Fibroblast of lung (primary cell): ENCODE measurements at places on chromosomes 5 and 9.

DNA sequence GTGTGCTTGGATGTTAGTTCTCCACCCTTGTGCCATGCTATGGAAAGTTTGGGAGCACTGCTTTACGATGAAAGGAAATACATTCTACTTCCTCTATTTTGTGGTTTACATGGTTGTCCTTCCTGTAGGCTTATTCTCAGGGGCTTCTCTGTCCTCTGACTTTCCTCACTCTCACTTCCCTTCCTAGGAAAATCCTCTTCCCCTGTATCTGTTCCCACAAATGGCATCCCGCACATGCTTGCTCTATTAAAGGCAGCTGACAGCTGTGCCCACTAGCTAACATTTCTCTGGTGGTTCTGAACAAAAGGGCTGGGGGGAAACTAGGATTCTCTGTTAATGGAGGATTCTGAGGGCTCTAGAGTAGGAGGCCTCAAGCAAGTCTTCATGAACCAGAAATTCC is 52.4 kb downstream of the FAM170A start:
- no peak for DNase-seq

DNA sequence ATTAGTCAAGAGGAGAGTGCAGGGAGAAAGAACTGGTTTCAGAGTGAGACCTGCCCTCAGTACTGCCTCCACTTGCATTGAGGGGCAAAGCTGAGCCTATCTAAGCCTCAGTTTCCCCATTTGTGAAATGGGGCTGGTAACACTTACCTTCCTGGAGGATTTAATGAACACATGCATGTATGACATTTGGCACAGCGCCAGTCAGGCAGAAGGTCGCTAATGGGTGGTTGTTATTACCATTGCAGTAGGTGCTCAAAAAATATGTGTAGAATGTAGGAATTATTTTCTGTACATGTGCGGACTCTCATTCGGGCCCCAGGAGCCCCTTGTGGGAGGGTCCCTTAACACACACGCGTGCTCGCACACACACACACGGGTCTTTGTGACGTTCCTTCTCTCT is 10.9 kb downstream of the FAT2 start:
- no peak for DNase-seq

DNA sequence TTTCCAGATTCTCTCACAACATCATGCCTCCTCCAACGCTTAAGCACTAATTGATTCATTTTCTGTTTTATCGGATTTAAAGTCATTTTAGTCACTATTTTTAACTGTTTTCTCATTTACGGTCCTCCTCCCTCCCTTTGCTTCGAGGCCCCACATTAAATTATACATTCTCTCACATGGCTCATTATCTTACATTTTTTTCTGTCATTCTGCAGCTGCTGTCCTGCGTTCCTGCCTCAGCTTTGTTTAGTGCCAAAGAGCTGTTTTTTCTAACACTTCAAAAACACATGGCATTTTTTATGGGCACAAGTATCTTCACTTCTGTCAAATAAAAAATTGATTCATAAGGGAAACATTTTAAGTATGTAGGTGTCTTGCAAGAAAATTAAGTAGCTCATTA is 130.1 kb upstream of the FST start:
- no peak for DNase-seq

- peak; percentile 72 for DNase-seq
Observed at GRCh38 chr5:134586866-134587524, 45.6 kb downstream of the SAR1B start.

DNA sequence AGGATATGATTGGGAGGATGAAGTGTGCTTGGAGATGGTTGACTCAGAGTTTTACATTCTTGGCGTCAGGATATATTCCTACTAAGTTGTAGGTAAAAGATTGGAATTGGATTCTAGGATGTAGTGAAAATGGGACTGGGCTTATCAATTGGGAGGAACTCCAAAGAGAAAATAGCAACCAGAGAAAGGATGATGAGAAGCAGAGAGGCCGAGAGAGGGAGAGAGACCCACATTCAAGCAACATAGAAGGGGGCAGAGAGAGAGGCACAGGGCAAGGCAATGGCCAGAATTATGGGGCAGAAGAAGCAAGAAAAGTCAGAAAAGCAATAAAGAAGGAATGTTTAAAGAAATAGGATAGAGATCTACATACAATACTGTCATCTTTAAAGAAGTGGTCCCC is 217.9 kb upstream of the ACTBL2 start:
- DNase-seq, result no peak

DNA sequence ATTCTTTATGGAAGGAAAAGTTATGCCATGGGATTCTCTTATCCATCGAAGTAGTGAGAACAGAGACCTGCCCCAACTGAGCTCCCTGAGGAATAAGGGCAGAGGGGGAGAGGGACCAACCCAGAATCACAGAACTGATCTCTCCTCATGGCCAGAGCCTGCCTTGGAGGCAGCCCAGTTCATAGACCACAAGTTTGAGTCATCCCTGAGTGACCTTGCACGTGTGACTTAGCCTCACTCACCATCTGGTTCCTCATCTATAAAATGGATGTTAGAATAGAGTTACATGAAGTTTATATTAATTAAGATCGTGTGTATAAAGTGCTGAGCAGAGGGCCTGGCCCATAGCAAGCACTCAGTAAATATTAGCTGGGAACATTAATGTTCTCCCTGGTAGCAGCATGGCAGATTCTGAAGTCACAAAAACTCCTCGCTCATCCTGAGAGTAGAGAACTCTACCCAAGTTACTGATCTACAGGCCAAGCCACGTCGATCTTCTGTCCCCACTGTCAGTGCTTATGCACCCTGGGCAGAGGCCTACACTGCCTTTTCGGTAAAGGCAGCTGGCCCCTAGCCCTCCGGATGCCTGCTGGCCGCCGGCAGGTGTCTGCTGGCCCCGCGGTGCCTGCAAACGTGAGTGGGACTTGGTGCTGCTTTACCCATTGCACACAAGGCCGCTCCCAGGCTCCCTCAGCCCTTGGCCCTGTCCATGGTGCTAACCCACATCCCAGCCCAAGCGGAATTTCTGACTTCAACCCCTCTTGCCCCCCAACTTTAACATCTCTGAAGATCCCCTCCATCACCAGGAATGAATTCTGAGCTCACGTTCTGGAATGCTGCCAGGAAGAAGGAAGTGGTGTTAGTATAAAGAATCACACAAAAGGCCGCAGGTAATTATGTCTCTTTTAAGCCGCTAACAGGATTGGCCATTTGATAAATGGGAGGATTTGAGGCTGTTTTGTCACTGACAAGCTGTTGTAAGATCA is 61.1 kb upstream of the ARAP3 start:
- peak; percentile 37 for DNase-seq

GRCh38 chr9:87887661-87888480 is 5.2 kb downstream of the SPATA31E1 start:
- no peak for DNase-seq

DNA sequence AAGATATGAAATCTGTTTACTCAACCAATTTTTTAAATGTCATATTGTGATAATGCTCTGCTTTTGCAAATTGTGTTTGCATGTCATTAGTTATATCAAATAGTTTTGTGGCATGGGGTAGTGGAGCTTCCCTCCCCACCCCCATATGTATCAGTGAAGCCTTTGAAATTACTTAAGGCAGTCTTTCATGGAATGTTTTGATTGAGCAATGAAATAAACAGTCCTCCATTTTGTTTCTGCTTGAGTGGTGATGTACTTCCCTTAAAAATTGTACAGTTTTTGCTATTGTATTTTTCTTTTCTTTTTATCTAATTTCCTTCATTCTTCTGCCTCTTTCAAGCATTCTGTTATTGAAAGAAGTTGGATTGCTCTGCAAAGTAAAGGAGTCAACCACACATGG is 3.5 kb downstream of the SOWAHA start:
- DNase-seq, result peak; percentile 47

GRCh38 chr5:122924719-122925395 is 79.4 kb downstream of the SNX24 start:
- DNase-seq, result no peak

- DNase-seq, result no peak
Observed at GRCh38 chr9:33722359-33722675, 73.0 kb upstream of the PRSS3 start.

DNA sequence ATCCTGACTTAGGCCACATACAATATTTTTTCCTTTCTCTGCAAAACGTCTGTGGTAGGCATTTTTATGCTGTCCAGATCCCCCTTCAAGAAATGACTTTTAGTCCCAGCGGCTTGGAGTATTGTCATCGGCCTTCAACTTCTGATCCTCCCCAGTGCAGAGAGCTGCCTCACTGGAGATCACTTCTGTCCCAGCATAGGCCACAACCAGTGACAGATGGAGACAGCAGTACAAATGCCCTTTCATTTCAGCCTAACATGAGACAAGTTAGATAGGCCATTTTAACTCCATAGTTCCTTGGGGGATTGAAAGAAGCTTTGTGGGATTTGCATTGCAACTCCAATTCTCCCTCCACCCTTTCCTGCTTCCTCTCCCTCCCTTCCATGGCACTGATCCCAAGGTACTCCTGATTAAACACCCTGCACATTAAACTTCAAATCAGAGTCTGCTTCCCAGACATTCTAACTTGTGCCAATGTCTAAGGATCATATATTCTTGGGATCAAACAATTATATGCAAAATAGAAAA is 3.2 kb upstream of the MAMDC2 start:
- no peak for DNase-seq

- DNase-seq, result no peak
Observed at GRCh38 chr5:53397141-53397757, 83.2 kb upstream of the FST start.

DNA sequence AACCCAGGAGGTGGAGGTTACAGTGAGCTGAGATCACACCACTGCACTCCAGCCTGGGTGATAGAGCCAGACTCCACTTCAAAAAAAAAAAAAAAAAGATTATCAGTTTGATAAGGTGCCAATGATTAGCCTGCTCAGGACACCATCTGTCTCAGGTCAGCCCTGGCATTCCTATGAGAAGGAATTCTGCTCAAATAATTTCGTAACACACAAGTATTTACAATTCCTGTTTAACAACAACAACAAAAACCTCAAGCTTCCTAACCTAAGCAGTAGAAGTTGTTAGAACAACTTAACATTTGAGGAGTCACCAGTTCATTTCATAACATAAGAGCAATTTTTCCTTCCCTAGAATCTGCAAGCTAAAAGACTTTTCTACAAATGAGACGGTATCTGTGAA is 85.0 kb downstream of the LHFPL2 start:
- no peak for DNase-seq

GRCh38 chr9:97599314-97599846 is 33.8 kb downstream of the TSTD2 start:
- no peak for DNase-seq

DNA sequence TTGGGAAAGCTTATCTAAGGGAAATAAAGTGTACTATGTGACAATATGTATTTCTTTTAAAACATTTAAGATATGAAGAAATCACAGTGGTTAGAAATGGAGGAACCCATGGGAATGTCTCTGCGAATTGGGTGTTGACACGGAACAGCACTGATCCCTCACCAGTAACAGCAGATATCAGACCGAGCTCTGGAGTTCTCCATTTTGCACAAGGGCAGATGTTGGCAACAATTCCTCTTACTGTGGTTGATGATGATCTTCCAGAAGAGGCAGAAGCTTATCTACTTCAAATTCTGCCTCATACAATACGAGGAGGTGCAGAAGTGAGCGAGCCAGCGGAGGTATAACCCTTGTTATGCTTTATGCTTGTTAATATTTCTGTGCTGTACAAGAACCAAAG is 69.9 kb downstream of the ADGRV1 start:
- DNase-seq, result no peak

DNA sequence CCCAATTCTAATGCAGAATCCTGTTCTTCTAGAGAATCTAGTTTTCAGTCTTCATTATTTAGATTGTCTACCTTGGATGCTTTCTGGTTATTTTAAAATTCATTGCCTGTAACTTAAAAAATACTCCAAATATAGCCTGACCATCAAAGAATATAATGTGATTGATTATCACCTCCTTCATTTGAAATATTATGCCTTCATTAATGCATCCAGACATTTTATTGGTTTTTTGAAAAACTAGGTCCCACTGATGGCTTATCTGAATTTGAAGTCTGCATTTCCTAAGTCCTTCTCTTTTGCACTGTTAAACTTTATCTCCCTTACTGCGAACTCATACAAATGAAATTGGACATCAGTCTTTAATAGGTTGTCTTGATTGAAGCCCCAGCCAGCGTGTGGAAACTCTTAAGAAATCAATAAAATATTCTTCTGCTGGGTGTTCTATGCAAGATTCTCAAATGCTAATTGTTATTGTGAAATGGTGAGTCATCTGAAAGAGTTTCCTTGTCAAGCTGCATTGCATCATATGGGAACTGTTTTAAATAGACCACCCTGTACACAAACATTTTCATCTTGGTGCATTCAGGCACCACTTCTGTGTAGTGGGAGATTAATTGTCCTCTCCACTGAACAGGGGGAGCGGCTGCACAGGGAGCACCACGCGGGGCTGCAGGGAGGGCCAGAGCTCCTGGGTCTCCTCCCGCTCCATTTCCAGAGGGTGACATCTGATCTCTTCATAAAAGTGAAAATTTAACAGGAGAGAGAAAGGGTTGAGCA is 92.3 kb upstream of the FANCC start:
- peak; percentile 96 for DNase-seq

GRCh38 chr5:145903867-145904266 is 31.1 kb upstream of the GRXCR2 start:
- DNase-seq, result peak; percentile 8

DNA sequence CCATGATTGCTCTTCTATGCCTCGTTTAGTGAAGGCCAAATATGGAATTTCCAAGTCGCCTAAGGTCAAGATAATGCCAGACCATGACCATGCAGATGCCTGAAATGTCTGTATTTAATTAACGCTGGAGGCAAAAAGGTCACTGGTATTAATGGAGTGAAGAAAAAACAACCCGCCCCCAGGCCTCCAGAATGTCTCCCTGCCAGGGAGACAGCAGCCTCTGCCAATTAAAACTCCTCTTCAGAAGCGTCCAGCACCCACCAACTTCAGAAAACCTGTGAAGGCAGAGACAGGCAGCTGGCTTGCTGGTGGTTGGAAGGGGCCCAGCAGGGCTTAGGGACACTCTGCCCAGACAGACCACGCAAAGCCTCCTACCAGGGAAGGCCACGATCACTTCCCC is 94.4 kb downstream of the VAV2 start:
- DNase-seq, result no peak

- DNase-seq, result no peak
Observed at GRCh38 chr5:23742701-23743100, 235.3 kb downstream of the PRDM9 start.

GRCh38 chr5:93925321-93925720 is 183.9 kb upstream of the POU5F2 start:
- no peak for DNase-seq

DNA sequence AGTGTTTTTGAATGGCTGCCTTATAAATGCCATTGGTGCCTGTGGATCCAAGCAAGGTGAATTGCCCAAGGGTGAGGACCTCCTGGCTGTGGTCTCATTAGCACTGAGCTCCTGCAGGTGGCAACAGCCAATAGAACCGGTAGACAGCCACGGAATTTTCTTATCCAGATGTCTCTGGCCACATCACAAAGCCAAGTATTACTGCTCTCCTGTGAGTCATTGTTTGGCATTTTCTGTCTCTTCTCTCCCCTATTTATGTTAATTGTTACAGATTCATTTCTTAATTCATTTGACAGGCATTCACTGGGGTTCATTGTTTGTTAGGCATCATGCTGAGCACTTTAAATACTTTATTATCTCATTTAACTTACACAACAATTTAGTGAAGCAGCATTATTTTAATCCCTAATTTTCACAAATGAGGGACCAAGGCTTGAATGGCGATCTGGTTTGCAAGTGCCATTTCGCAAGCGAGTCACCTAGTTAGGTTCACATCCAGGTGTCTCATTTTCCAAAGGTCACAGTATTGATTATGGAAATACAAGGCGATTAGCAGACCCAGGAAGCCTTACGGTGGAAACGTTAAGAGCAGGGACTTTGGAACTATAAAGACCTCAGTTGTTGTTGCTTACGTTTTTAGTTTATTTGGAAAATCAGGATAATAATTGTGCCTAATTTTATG is 58.2 kb upstream of the DPYSL3 start:
- peak; percentile 53 for DNase-seq

GRCh38 chr5:9903801-9904200 is 273.6 kb upstream of the TAS2R1 start:
- peak; percentile 71 for DNase-seq
